Panc1 (cell line): ENCODE measurements at places on chromosomes 2 and 18. TPM values are rescaled to one million over a fixed set of nuclear protein-coding genes. Genes with fewer than 3 reads are reported as not detected.

Gene FEV
- total RNA-seq = not detected

Gene NTSR2
- total RNA-seq = 0.15 TPM

Gene ZNF407
- total RNA-seq = 16.8 TPM

Gene LRP2
- total RNA-seq = 0.10 TPM

Gene ASB3
- 12.9 TPM for total RNA-seq

Gene ZNF385B
- 0.28 TPM for total RNA-seq

Gene MGAT5
- total RNA-seq = 22.1 TPM

Gene ALK
- total RNA-seq = not detected

Gene TSPYL6
- not detected for total RNA-seq

Gene POTEC
- total RNA-seq = not detected

Gene IL36B
- total RNA-seq = not detected

Gene IL36G
- total RNA-seq = not detected
